Midbrain (tissue), 1 donor: ENCODE measurements at places on chromosomes 7 and 10.

DNA sequence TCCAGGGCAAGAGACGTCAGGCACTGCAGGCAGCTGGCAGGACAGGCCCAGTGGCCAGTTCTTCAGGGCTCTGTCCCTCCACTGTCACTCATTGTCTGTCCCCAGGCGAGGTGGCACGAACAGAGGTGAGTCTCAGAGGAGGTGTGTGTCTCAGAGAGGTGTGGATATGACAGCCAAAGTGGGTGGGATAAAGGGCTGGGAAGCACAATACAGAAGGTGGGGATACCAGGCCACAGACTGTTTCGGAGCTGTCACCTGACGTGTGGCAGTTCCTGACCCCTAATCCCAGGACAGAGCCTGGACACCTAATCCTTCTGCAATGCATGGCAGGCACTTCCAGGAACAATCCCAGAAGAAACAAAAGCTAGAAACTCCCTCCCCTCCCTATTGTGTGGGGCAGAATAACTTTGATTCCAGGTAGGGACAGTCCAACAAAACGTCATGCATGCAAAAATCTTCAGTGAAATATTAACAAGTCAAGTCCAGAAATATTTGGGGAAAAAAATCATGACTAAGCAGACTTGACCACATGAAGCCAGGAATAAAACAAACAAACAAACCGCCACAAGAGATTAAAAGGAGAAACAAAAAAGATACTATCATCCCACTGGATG, 11.6 kb downstream of the KLRG2 start:
- no peak for DNase-seq

DNA sequence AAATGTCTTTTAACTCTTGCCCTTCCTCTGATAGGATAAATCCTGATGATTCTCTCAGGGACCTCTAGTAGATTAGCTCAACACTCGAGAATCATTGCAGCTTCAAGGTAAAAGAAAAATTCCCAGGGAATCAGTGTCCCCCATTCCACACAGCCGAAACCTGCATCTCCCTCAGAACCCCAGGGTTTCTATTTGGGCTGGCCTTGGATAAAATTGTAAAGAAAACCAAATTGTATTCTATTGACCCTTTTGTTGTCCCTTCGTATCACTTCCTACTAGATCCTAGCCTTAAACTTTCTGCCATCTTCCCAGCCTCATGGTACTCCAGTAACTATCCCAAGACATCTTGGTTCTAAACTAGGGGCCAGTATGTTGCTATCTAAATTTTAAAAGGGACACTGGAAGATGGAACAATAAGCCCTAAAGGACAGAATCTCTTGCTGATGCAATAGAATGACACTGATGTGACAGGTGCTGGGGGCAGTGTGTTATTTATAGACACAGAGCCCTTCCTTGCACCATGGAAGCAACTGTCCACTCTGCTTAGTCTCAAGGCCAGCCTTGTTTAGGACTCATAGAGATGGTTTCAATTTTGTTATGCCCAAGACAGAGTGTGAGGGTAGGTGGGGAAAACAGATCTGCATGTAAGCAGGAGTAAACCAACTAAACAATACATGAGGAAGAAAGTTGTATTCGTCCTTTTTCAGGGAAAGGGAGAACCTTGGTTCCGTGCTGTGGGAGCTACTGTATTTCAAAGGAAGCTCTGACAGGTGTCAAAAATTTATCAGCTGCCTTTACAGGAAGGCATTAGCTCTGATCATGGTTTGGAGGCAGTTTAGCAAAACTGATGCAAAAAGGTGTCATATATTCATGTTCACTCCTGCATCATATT, 7.6 kb downstream of the ASB15 start:
- no peak for DNase-seq

- no peak for DNase-seq
Observed at GRCh38 chr7:44051611-44052220, 7.2 kb downstream of the DBNL start.

GRCh38 chr7:832167-832967, at the start of gene SUN1:
Gene SUN1, plus strand, starts transcription at chr7:832476. Its CDS starts 49 bp downstream, at chr7:832525.
- no peak for DNase-seq

GRCh38 chr7:115292381-115292780, 370.5 kb downstream of the MDFIC start:
- no peak for DNase-seq

GRCh38 chr10:125093199-125093973, 67.0 kb downstream of the CTBP2 start:
- DNase-seq, result no peak

DNA sequence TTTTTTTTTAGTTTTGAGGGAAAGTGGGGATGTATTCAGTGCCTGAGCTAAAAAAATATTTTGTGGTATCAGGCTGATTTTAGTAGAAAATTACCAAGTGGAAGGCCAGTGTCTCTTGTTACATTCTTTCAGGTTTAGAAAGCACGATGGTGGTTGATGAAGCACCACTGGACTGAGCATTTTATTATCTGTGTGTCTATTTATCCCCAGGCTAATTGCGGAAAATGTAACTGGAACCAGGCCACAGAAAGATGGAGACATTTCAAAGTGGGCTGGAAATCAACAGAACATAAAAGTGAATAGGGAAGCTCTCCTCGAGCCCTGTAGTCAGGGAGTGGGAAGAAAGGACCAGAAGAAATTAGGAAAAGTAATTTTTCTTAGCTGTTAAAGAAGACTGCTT, 261.0 kb downstream of the STK31 start:
- DNase-seq, result no peak

GRCh38 chr7:29442146-29442545, 121.5 kb upstream of the PRR15 start:
- no peak for DNase-seq

GRCh38 chr7:131604841-131605279, 48.4 kb upstream of the PODXL start:
- DNase-seq, result no peak

DNA sequence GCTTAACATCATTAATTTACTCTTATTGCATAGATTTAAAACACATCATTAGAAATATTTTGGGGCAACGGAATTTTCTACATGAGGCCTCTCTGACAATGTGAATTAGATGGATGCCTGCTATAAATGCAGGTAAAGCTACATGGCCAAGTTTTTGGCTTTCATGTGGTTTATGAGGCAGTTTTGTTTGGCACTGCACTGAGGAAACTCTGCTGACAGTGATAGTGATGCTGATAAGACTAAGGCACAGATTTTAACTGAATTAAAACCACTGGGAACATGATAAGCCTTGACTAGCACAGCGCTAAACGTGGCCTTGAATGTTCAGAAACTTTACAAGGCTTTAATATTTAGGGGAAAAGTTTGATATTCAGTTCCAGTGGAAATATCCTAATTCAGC, 114.3 kb upstream of the NOBOX start:
- no peak for DNase-seq

- no peak for DNase-seq
Observed at GRCh38 chr10:132043861-132044695, 21.7 kb upstream of the JAKMIP3 start.

DNA sequence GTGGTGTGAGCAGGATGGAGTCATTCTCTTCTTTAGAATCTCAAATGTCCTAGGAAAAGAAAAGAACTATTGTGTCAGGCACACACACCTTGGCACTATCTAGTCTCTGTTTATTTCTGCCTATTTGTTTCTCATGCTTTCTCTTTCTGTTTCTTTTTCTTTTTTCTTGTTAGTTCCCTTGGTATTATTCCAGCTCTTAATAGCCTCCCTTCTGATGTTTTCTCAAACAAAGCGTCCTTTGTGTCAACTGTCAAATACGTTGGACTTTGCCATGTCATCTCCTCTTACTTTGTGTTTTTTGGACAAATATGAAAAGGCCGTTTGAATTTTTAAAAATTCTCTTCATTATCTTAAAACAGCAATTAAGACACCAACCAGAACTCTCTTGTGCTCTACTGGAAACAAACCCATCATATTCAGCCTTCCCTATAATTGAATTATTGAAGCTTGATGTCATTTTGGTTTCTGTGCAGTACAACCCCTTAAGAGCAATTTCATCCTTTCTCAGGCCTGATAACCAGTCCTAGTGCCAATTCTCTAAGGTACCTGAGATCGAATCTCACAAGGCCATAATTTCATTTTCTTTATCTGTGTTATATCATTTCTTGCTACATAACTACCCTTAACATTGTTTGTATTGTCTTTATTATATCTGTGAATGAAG, 497.8 kb upstream of the NRP1 start:
- peak; percentile 5 for DNase-seq

GRCh38 chr10:131201741-131202515, 109.6 kb downstream of the TCERG1L start:
- DNase-seq, result no peak

DNA sequence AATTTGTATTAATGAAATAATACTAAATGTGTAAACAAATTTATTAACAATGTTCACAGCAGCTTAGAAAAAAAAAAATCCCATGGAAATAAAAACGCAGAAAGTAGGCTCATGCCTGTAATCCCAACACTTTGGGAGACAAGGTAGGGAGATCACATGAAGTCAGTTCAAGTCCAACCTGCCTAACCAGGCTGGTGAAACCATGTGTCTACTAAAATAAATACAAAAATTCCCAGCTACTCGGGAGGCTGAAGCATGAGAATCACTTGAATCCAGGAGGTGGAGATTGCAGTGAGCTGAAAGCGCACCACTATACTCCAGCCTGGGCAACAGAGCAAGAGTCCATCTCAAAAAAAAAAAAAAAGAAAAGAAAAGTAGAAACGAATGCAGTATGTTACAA, 36.2 kb downstream of the LARP4B start:
- DNase-seq, result no peak

- DNase-seq, result no peak
Observed at GRCh38 chr7:44074349-44074695, 8.0 kb downstream of the POLM start.

DNA sequence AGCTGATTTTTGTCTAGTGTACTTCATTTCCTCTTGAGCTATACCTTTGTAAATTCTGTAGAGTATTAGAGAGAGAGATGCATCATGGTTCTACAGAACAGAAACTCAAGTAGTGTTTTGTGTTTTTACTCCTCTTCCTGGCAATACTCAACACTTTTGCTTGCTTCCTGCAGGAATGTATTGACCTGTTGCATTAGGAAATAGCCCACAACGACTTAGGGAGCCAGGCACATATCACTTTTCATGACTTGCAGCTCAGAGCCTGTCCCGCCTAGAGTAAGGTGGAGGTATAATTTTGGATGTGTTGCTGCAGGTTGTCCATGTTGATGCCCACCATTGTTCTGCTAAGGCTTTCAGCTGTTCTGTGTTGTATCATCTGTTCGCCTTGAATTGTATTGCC, 216.3 kb downstream of the SDK1 start:
- no peak for DNase-seq

- peak; percentile 86 for DNase-seq
Observed at GRCh38 chr7:105304040-105304895, 84.5 kb downstream of the SRPK2 start.

GRCh38 chr10:123147635-123148413, at the start of gene HMX2:
Gene HMX2, plus strand, starts transcription at chr10:123148136. Its CDS starts 243 bp downstream, at chr10:123148379.
- DNase-seq, result no peak

GRCh38 chr10:48564466-48565160, 40.3 kb downstream of the ARHGAP22 start:
- no peak for DNase-seq

DNA sequence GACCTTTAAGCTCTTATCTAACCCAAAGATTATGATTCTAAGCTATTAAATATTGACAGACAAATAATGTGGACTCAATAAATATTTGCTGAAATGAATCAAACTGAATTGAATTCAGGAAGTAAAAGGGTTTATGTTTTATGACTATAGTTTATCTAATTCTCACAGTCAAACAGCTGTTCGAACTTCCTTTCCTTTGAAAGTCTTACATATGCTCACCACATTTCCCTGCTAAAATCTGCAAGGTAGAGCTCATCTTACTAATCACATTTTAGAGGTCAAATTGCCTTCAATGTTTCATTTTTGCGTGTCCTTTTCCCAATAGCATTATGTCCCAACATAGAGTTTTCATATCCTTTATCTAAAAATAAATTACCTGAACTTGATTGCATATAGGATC, 154.9 kb upstream of the PPP1R3A start:
- no peak for DNase-seq

DNA sequence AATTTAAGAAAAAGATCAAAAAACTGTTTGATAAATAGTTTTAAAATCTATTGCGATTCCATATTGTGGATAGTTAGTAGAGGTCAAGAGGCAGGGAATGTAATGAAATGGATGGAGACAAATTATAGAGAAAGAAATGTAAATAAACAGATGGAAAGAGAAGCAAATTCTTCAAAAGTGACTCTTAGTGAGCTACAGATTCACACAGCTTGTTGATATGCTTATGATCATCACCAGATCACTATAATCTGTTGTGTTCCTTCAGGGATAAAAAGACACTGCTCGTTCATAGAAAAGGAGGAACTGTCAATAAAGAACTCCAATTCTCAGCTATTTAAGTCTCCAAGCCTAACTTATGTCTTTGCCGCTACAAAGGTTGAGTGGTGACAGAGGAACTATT, 251.4 kb upstream of the SEMA3C start:
- DNase-seq, result no peak

DNA sequence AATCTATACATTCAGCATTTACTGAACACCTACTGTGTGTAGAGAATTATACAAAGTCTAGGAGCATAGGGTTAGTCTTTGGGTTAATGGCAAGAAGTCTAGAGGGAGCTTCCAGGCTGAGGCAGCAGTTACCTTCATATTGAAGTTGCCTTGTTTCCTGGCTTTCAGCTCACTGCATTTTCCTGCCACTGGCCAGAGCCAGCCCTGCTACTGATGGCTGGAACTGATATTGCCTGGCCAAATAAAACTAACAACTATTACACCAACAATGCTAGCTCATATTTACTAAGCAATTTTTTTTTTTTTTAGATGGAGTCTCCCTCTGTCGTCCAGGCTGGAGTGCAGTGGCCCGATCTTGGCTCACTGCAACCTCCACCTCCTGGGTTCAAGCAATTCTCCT, 165.7 kb upstream of the ITGB1 start:
- no peak for DNase-seq

GRCh38 chr10:71756311-71757191, 16.8 kb downstream of the VSIR start:
- peak; percentile 70 for DNase-seq

DNA sequence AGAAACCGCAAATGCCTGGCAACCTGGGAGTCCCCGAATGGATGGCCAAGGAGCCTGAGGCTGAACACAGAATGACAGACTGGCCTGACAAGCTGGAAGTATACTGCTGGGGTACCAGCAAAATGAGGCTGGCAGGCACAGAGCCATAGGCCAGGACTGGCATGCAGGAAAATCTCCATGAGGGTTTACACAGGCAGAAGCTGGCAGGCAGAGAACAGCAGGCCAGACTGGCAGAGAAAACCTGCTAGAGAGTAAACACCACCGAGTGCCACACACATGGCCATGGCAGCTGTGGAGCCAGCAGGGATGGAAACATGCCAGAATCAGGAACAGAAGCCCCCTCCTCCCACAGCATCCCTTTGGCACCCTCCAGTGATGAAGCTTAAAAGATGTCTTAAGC, 63.4 kb downstream of the CRPPA start:
- DNase-seq, result no peak

DNA sequence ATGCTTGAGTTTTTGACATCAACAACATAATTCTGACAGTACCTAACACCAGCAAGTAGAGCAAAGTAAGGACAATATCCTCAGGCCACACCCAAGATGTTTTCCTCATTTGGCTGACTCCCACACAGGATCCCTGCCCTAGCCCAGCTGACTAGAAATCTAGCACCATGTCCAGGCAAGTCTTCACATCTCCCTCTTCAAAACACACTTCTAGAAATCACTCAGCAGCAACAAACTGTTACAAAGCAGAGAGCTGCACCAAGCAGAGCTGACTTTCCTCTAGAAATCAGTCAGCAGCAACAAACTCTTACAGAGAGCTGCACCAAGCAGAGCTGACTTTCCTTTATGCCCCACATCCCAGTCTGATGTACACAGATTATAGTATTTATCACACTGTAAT, 7.7 kb downstream of the TMEM168 start:
- DNase-seq, result no peak
